ENCODE measurements at places on chromosomes 1 and 21.
A peak's percentile ranks its signal among the peaks of the same experiment; 100 is the strongest.

DNA sequence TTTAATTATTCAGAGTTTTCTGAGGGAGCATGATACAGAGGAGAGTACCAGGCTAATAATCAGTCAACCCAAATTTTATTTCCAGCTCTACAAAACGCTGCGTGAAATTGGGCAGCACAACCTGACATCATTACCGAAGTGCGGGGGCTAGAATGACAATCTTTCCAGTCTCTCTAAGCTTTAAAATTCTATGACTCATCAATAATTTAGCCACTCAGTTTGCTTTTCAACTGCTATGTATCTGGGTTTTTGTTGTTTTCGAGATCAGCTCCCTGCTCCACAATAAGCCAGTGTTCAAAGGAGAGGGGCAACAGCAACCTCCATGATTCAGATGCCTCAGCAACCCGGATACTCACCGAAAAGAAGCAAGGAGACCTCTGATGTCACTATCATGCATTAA is 13.9 kb downstream of the SORT1 start:
- DNase-seq = no peak

GRCh38 chr1:45694823-45695222 is 6.8 kb downstream of the TMEM69 start:
- no peak for DNase-seq

- peak; percentile 88 for DNase-seq
These were observed 8.9 kb downstream of the VPS26C start for GRCh38 chr21:37257967-37258877.

GRCh38 chr1:30159015-30159414 is 564.4 kb downstream of the MATN1 start:
- no peak for DNase-seq

DNA sequence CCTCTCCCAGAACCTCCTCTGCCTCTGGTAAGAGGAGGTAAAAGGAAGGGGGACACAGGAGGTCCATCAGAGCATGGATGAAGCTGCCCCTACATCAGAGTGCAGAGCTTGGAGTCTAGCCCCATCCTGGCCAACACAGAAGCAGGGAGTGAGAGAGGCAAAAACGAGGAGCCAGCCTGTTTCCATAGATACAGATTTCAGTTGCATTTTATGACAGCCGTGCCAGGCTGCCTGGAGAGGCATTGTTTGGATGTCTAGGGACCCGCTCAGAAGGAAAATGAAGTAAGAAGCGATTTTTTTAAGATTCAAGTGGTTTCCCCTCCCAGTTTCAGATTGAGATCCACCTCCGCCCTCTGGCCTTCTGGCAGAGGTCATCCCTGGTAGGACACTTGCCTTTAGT is 11.5 kb upstream of the GJA8 start:
- DNase-seq = no peak

GRCh38 chr1:171563675-171564074 is 58.4 kb upstream of the MYOCOS start:
- no peak for DNase-seq

DNA sequence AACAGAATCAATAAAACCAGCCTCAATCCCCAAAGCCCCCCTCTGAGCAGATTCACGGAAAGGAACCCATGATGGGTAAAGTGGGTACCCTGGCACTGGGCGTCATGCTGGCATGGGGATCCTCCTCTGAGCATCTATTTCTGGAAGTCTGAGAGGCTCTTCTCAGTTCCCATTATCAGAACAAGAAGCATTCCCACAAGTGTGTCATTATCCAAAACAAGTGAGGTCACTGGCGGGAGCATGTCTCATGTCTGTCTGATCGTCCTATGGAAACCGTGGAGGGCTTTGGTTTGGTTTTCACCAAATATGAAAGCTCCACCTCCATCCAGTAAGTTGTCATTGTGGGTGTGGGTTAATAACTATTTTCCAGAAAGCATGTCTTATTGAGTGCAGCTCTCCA is 70.7 kb downstream of the PGM1 start:
- no peak for DNase-seq

- DNase-seq = no peak
These were observed 24.6 kb upstream of the CGN start for GRCh38 chr1:151486557-151486956.

GRCh38 chr1:116257341-116257767 is 115.7 kb upstream of the ATP1A1 start:
- DNase-seq = no peak

DNA sequence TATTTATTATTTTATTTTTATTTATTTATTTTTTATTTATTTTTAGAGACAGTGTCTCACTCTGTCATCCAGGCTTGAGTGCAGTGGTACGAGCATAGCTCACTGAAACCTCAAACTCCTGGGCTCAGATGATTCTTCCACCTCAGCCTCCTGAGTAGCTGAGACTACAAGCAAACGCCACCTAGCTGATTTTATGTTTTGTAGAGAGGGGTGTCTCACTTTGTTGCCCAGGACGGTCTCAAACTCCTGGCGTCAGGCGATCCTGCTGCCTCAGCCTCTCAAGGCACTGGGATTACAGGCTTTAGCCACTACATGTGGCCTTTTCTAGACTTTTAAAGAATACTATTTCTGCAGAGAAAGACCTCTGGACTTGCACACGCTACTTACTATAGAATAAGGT is 61.3 kb upstream of the C1orf53 start:
- no peak for DNase-seq

DNA sequence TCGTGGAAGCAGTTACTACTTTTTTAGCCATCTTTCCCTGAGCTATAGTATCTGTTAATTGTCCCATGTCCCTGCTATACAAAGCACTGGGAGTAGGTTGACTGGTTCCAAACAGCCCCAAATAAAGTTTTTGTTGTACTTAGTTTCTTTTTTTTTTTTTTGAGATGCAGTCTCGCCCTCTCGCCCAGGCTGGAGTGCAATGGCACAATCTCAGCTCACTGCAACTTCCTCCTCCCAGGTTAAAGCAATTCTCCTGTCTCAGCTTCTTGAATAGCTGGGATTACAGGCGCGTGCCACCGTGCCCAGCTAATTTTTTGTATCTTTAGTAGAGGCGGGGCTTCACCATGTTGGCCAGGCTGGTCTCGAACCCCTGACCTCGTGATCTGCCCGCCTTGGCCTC is 3.3 kb downstream of the NCSTN start:
- DNase-seq = no peak

DNA sequence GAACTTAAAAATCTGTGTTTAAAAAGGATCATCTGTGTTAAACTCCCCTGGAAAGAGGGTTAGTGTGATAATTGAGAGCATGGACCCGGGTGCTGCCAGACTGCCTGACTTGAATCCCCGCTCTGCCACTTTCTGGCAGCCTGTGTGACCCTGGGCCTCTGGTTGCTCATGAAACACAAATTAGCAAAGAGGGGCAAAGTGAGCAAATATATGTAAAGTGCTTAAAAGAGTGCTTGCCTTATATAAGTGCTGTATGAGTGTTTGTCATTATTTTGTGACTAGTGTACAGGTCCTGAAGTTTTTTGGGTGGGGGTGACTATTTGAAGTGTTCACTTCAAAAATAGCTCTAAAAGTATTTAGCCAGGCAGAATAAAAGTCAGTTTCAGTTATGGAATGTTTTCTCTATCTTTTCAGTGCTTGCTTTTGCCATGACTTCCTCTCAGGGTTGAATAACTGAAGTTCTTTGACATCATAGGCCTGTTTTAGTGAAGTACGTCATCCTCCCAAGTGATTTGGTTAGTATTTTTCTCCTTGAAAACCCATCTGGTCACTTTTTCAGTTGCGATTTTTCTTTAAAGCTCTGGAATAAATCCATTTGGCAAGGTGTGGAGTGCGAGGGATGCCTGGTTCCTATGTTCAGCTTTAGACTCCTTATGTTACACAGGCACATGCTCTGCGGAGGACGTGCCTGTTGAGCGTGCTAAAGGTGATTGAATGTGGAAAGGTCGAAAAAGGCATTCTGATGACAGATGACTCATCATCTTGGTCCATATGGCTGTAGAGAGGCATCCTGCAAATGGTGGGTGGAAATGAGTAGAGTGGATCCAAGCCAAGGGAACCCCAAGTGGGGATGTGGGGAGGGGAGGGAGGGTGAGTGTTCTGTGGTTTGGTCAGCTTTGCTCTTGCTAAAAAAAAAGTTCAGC is 47.8 kb downstream of the AK4 start:
- no peak for DNase-seq

DNA sequence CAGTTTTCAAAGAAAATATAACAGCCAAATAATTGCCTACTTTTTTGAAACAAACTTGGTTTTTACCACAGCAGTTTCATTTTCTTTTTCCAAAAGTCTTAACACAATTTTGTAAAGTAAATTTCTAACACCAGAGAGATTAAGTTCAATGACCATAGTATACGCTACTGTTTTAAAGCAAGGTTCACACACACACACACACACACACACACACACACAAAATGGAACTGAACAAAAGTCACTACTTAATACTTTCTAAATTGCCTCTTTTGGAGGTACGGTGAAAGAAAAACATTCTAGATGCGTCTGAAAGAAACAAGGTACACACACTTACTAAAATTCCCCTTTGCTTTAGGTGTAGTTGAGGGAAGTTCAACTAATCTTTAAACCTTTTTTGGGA is 30.1 kb downstream of the C21orf91 start:
- no peak for DNase-seq

Measured in activated CD4-positive, alpha-beta memory T cell treated with anti-CD3 and anti-CD28 coated beads, Interleukin-2, amount 10 ng/mL, durations not matched to agents 7 days and 5 days (primary cell).